Fibroblast of upper back skin (primary cell): ENCODE measurements at places on chromosomes 6 and 20.

GRCh38 chr6:32370505-32370904 is 1.2 kb downstream of the TSBP1 start:
- peak; percentile 7 for DNase-seq

DNA sequence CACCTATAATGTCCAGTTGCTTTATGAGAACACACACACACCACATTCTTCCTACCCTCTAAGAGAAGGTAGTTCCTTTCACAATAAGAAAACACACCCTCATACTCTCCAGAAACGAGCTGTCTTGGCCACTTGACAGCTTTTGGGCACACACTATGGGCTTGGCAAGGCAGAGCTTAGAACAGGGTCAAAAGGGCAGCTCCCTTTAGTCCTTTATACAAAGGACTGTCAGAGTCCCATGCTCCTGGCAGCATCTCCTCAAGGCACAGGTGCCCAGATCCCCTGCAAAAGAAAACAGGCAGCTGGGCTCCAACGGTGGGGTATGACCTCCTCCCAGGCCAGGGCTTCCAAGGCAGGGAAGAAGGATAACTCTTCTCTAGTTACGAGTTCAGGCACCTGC is 4.9 kb upstream of the LYRM2 start:
- DNase-seq = no peak

DNA sequence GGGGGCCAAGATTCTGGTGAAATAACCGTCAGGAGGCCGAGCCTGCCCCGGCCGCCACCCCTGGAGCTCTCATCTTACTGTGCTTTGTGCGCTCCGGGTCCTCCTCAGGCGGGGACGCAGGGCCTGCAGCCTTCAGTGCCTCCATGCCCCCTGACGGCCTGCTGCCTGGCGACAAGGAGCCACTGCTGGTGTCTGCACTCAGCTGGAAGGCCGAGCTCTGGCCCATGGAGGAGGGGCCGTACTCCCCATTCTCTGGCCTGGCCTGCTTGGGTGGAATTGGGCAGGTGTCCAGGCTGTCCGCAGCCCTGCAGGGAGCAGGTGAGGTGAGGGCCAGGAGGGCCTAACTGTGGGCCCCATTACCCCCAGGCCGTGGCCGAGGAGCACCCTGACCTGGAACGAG is 5.3 kb downstream of the ZNF512B start:
- no peak for DNase-seq

DNA sequence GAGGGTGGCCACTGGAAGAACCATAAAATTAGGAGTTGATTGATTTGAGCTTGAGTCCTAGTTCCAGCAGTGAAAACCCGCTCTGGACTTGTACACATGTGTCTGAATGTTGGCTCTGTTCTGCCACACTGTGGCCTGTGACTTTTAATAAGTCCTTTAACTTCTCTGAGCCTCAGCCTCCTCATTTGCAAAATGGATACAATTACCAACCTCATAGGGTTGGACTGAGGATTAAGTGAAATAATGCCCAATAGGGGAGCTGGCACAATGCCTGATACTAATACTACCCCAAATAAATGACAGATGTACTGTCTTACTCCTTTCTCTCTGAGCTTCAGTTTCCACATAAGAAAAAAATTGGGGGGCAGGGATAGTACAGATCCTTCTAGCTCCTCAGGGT is 92.6 kb upstream of the RIPOR2 start:
- no peak for DNase-seq

GRCh38 chr6:46305833-46306232 is 135.1 kb upstream of the ENPP5 start:
- no peak for DNase-seq

GRCh38 chr6:170253226-170253909 is 37.5 kb downstream of the DLL1 start:
- DNase-seq = no peak

- DNase-seq = no peak
Observed at GRCh38 chr20:16069389-16070010, 503.7 kb downstream of the KIF16B start.

- peak; percentile 55 for DNase-seq
Observed at GRCh38 chr6:105593056-105593690, 190.3 kb upstream of the PREP start.

- DNase-seq = no peak
Observed at GRCh38 chr6:127517693-127518092, 1.4 kb downstream of the MTCL3 start.

DNA sequence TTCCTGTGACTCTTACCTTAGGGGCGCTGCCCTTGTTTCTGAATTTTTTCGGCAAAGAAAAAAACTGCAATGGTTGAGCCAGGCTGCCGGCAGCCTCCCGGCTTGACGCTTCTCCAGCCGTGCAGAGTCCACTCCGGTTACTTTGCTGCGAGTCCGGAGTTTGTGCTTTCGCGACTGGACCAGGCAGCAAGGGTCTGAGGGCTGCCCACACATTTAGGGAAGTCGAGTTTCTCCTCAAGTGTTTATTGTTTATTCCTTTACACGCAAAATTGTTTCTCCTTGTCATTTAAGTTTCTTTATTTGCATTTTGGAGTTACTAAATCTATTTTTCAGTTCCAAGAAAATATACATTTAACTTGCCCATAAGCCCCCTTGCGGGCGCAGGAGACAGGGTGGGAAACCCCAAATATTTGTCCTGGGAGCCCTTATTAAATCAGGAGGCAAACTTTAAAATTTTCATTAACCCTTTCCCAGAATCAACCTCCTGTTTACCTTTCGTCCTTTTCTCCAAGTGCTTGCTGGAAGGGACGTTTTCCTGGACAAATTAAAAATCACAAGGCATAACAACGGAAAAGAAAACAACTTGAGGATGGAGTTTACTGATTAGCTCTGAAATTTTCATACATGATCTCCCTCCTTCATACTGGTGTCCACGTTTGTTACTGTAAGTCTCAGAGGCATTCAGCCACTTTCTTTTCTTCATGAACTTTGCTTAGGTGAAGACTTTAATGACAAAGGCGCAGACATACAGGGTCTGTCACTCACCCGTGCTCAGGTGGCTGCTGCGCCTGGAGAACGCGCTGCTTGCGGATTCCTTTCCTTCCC is 1.7 kb upstream of the PDE10A start:
- no peak for DNase-seq

DNA sequence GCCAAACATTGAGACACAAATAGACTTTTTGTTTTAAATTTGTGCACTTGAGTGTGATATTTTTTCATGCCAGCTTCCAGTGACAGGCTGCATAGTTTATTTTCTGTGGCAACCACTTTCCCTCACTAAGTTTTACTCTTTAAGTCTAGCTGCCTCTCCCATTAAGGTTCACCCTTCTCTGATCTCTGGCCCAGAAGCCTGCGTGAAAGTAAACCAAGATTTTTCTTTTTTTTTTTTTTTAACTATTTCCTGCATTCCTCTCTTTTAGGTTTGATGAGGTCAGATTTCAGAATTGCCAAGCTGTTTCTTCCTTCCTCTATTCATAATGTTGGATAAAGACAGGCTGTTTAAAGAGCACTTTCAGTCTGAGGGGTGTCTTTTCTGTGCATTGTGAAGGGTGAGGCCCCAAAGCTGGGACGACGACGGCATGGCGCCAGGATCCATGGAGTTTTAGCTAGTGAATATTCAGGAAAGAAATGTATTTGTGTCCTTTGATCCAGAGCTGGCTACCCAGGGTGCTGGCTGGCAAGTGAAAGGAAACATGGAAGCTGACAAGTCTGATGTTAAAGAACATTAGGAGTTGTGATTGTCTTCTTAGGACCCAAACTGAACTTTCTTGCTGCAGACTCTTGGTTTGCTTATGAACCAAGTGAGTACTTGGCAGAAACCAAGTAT is 50.7 kb downstream of the DOK5 start:
- DNase-seq = peak; percentile 42

GRCh38 chr6:137033828-137034227 is 10.9 kb downstream of the IL20RA start:
- peak; percentile 19 for DNase-seq

GRCh38 chr6:34663371-34663770 is 33.2 kb downstream of the ILRUN start:
- DNase-seq = no peak

DNA sequence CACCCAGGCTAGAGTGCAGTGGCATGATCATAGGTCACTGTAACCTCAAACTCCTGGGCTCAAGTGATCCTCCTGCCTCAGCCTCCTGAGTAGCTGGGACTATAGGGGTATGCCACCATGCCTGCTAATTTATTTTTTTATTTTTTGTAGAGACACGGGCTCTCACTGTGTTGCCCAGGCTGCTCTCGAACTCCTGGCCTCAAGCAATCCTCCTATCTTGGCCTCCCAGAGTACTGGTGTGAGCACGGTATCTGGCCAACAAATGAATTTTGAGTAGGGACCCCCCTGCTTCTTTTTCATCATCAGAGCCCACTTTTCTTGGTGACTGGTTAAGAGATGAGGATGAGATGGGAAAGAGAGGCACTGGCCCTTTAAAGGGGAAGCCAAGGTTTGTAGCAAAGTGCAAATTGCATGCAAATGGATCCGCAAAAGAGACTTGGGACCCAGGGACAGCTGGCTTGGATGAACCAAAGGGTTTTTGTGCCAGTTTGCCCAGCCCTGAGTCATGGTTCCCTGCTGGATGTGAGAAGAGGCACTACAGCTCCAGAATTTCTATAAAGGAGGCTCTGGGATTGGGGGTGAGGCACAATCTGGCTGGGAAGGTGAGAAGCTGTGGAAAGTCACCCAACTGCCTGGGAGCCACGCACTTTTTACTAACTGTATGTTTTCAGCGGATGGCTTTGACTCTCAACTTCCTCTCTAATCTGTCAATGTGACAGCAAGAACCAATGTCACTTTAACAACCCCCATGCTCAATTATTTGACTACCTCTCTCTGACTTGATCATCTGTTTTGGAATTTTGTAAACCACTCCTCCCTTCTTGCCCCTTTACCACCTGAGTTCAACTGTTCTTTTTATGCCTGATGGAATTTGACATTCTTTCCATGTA is 58.7 kb upstream of the RNF24 start:
- no peak for DNase-seq

DNA sequence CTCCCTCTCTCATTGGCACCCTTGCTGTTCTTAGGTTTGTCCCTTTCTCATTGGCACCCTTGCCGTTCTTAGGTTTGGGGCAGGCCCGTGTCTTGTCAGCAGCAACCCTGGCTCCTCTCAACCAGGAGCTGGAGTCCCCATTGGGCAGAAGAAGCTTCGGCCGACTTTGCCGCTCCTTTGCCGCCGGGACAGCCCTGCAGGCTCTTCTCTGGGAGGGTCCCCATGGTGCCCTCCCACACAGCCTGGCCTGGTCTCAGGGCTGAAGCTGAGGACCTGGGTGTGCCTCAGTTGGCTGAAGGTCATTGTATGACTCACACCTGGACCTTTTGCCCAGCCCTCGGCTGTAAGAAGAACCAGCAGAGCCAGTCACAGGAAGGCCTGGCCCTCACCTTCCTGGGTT is 59.6 kb downstream of the PPP1R14C start:
- no peak for DNase-seq

DNA sequence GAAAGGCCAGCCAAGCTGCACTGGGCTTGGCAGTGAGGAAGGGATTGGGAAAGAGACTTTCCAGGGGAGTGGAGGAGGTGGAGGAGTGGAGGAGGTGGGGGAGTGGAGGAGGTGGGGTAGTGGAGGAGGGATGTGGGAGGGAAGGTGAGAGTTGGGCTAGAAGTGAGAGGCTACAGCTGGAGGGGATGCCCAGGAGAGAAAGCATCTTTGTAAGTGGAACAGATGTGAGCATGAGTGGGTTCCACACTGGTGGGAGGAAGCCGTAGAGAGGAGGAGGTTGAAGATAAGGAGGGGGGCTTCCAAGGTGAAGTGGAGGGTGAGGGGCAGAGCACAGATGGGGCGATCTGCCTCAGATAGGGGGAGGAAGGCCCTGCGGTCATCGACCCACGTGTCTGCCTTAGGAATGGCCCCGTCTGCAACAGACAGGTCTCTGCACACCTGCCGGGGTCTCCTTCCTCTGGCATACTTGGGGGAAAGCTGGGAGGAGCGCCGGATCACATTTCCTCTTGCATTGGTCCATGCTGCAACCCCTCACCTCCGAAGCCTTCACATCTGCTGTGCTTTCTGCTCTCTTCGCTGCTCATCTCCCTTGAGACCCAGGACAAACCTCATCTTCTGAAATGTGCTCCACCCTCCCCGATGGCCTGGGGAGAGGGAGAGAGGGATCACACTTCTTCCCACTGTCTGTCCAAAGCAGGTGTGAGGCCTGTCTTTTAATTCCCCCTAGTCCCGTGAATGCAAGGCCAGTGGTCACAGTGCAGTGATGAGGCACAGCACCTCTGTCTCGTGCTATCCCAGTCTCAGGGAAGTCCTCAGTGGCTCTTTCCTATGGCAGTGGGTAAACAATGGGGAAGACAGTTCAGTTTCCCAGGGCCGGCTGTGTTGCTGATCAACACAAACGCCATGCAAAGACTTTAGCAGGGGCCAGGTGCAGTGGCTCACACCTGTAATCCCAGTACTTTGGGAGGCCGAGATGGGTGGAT is 48.6 kb upstream of the SNX9 start:
- no peak for DNase-seq

DNA sequence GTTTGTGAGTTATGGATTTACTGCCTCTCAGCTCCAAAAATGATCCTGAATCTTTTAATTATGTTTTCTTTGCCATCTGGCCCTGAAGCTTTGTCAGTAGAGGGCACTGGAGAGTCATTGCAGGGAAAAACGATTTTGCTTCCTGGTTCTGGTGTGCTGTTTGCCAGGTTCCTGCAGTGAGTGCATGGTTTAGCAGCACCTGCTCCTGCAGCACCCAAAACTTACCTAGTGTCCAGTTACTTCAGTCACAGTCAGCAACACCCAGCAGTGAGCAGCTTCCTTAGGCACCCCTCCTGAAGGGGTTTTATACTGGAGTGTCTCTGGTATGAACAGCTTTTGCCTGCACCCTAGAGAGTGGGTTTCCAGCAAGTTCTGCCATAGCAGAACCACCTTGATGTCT is 6.0 kb upstream of the TRIM26 start:
- DNase-seq = peak; percentile 54
